ENCODE measurements at places on chromosomes 7 and 10.

GRCh38 chr7:46282155-46282554 is 361.1 kb upstream of the IGFBP3 start:
- no peak for DNase-seq

- no peak for DNase-seq
Observed at GRCh38 chr7:149220534-149220933, 18.9 kb upstream of the ZNF212 start.

GRCh38 chr10:132095403-132096113 is 29.8 kb downstream of the JAKMIP3 start:
- DNase-seq, result no peak

GRCh38 chr10:95864906-95865813 is 42.6 kb upstream of the CC2D2B start:
- no peak for DNase-seq

- DNase-seq, result no peak
Observed at GRCh38 chr7:156907656-156908055, 14.7 kb upstream of the LMBR1 start.

- no peak for DNase-seq
Observed at GRCh38 chr7:5396542-5396941, 27.1 kb downstream of the TNRC18 start.

DNA sequence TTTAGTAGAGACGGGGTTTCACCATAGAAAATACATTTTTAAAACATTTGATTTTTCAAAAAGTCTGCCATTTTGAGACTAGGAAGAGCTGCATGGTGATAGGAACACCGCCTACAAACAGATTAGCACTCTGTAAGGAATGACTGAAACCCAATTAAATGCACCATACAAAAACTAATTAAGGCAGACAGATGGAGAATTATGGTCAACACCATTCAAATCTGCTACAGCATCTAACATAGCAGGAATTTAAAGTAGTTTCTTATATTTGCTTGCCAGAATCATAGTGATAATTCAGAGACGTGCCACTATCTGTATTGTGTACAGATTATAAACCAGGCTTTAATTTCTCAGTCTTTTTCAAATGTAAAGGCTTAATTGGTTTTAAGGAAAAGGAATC is 68.2 kb downstream of the ENO4 start:
- no peak for DNase-seq
